Foreskin melanocyte (primary cell): ENCODE measurements at places on chromosomes 2 and 18.

DNA sequence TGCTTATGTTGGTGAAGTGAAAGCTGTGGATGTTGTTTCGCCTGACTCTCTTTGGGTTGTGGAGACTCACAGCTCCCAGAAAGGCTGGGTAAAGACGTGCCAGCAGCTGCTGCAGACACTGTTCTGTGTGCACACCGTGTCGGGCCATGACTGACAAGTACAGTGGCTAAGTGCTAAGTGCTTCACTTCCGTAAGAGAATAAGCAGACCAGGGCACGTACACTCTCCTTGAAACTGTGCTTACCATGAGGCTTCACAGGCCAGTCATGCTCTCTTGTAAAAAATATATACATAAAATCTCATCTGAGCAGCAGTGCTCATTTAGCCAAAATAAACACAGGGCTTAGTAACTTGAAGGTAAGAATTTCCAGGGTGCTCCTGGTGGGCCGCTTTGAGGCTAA, 86.0 kb downstream of the NRP2 start:
- DNase-seq: no peak

DNA sequence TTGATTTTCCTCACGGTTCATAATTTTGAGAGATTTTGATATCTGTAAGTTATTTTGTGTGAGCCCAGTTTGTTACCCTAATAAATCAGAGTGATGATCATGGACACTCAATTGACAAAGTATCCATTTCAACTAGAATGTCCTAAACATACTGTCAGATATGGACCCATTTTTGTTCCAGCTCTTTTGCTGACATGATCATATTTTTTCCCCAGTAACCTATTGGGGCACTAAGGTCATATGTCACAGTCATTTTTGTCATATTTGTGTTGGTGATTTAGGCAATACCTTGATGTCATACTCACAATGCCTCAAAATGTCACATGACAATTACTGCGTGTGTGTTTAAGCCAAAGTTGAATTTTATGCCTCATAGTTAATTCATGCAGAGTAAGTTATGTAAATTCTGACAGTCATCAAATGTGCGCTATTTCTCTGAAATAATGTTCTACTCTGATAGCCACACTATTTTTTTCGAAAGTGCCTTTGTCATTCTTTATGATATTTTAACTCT, 218.7 kb downstream of the ARHGAP15 start:
- no peak for DNase-seq

GRCh38 chr2:217356781-217357180, 496.9 kb upstream of the TNP1 start:
- no peak for DNase-seq

DNA sequence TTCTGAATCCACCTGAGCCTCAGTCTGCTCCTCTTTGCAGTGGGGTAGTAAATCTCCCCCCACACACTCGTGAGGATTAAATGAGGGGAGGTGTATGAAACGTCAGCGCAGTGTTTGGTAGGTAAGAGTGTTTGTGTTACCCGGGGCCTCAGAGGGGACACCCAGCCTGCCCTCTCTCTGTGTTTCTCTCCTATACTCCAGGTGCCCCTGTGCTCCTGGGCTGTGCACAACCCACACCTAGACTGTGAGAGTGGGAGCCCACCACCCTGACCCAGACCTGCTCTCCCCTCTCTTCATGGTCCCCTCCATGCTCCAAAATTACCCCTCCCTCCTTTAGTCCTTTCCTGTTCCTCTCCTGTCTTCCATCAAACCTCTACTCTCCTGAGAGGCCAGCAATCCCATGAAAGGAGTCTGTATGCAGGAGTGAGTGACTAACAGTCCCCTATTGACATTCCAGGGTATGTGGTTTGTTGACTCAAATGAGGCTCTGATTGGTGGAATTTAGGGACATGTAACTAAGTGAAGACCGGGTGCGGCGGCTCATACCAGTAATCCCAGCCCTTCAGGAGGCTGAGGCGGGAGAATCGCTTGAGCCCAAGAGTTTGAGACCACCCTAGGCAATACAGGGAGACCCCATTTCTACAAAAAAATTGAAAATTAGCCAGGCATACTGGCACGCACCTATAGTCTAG, 10.4 kb downstream of the CIB4 start:
- DNase-seq: no peak

- DNase-seq: no peak
These were observed 20.8 kb upstream of the CEP68 start for GRCh38 chr2:65035351-65035943.

DNA sequence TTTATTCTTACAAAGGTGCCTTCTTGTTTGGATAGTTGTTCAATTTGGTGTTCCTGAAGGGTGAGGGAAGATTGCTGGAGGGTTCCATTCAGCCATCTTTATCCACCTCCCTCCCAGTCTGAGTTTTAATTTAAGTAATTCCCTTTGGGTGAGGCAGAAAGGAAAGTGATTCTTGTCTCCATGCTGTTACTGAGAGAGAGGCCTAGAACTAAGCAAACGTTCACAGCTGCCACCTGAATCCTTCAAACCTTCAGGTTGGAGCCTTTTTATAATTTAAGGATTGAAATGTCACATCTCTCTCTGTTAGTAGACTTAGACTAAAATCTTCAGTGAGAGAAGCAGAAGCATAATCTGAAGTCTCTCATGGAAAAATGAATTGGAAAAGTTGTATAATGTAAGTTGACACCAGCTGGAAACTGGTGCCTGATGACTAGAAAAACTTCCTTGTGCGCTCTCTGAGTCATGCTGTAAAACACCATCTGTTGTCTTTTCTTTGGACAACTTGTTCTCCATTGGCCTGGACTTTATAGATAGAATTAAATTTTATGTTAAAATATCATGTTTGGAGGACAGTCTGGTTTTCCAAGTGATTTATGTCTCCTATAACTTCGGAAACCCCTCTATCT, 14.6 kb downstream of the STRADB start:
- peak; percentile 47 for DNase-seq

DNA sequence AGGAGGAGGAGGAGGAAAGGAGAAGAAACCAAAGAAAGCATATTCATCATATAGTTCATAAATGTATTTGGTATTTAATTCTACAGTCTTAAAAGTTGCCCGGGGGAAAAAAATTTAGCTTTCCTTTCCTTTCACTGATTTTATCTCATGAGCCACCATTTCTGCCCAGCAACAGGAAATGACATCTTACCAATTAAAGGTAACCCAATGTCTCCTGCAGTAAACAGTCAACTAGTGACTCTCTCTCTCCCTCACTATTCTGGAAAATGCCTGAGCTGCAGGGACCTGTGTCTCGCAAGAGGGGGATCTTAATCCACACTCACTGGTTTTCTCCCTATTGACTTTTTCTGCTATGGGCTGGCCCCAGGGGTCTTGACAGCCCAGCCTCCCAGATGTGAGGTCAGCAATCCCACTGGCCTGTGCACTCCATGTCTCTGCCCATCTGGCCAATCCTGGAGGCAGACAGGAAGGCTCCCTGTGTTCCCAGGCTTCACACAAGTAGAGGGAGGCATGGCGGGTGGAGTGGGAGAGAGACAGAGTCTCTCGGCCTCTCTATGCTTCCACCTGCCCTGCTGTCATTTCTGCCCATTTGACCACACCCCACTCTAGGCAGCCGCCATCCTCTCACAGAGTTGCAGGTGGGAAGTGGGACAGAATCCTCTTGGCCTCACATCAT, 85.4 kb upstream of the CABLES1 start:
- DNase-seq: no peak
